ENCODE measurements at places on chromosomes 3 and 15.

DNA sequence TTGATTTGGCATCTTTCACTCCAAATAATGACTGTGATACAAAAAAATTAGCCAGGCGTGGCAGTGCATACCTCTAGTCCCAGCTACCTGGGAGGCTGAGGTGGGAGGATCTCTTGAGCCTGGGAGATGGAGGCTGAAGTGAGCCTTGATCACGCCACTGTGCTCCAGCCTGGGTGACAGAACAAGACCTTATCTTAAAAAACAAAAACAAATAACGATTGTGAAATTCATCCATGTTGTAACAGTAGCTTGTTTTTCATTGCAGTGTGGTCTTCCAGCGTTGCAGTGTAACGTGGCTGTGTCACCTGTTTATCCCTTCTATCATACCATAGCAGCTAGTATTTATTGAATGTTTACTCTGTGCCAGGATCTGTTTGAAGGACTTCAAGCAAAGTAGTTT lies 120.9 kb downstream of the ITPR1 start:
- no peaks in the 10 kb centered on the region for H3K4me1 ChIP-seq
- no peak overlapping the region for H3K27ac ChIP-seq
- no peaks in the 10 kb centered on the region for H3K27me3 ChIP-seq
- DNase-seq: no peak
- no peak overlapping the region for H3K4me3 ChIP-seq

DNA sequence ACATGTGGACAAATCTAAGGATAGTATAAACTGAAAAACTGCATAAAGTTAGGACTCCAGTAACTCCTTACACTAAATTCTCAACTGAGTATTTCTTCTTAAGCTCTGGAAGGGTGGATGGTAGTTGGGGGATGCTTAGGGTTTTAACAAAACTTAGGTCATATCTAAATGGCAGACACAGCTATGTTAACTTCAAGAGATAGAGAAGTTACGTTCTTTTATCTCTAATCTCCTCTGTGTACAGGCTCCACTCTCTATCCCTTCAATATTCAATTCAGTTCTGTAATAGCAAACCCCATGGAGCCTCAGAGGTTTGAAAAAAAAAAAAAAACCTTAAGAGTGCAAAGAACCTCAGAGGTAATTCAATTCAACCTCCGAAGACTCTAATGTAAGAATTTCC lies 3.1 kb downstream of the CMTM6 start:
- H3K36me3 ChIP-seq: no peaks in the 10 kb centered on the region
- no peak overlapping the region for H3K27ac ChIP-seq
- DNase-seq: no peak
- H3K4me1 ChIP-seq: peaks cover 10% of the 10 kb centered on the region
- no peak overlapping the region for H3K4me3 ChIP-seq

DNA sequence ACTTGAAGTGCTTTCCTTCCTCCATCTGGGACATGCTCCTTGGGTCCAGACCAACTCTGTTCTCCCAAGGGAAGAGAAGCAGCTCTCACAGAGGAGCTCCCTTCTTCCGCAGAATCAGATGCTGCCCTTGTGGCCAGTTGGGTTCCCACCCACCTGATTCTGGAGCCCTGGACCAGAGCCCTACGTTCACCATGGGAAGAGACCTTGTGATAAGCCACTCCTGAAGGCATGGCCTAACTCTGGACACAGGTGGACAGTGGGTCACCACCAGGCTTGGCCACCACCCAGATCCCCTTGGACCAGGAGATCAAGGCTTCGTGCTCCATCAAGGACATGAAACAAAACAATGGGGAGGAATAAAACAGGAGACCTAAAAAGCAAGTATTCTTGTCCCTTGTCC lies 172.2 kb downstream of the RPLP1 start:
- DNase-seq: no peak
- no peak overlapping the region for H3K4me3 ChIP-seq
- H3K4me1 ChIP-seq: no peaks in the 10 kb centered on the region
- H3K36me3 ChIP-seq: no peaks in the 10 kb centered on the region
- no peaks in the 10 kb centered on the region for H3K27me3 ChIP-seq

- H3K27ac ChIP-seq: no peak overlapping the region
- H3K4me3 ChIP-seq: no peak overlapping the region
- H3K36me3 ChIP-seq: no peaks in the 10 kb centered on the region
- no peaks in the 10 kb centered on the region for H3K4me1 ChIP-seq
These were observed 21.8 kb upstream of the ATP13A5 start for GRCh38 chr3:193400304-193400703.

DNA sequence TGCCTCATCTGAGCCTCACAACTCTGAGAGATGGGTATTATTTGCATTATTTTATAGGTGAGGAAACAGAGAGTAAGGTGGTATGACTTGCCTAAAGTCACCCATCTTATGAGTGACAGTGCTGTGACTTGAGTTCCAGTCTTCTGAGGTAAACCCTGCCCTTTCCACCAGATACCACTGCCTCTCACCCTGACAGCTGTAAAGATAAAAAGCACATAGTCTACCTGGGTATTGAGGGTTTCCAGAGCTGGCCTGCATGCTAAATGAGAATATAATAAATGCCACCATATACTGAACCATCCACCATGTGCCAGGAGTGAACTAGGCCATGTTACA lies 25.6 kb downstream of the RASGRP1 start:
- no peak overlapping the region for H3K4me3 ChIP-seq
- no peaks in the 10 kb centered on the region for H3K36me3 ChIP-seq
- DNase-seq: no peak
- no peaks in the 10 kb centered on the region for H3K27me3 ChIP-seq

GRCh38 chr3:109922856-109923255 lies 585.5 kb upstream of the DPPA4 start:
- DNase-seq: no peak
- no peak overlapping the region for H3K27ac ChIP-seq
- H3K36me3 ChIP-seq: no peaks in the 10 kb centered on the region
- H3K27me3 ChIP-seq: no peaks in the 10 kb centered on the region

DNA sequence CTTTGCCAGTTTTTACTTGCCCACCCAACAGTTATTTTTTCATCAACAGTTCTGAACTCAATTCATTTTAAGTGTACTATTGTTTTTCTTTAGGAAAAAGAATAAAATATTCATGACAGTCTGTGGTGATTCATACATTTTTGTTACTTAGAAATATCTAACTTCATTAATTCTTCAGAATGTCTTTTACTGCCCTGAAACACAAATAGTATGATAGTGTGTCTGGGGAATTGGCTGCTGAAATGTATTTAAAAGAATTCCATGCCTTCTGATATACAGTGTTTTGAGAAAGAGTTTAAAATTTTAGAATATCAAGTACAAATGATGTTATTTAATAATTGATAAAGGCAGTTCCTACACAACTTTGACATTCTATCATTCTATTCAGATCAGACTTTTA lies 854.1 kb downstream of the NAALADL2 start:
- no peak for DNase-seq
- peaks cover 5% of the 10 kb centered on the region for H3K4me1 ChIP-seq
- no peak overlapping the region for H3K4me3 ChIP-seq
- H3K27me3 ChIP-seq: no peaks in the 10 kb centered on the region
- H3K27ac ChIP-seq: no peak overlapping the region

GRCh38 chr15:64877435-64877834 lies 34.3 kb upstream of the ANKDD1A start:
- no peaks in the 10 kb centered on the region for H3K27me3 ChIP-seq
- no peak overlapping the region for H3K4me3 ChIP-seq
- H3K4me1 ChIP-seq: no peaks in the 10 kb centered on the region
- DNase-seq: peak; percentile 47
- H3K27ac ChIP-seq: peak overlapping the region; percentile 60
- H3K36me3 ChIP-seq: no peaks in the 10 kb centered on the region

Measured in ascending aorta (tissue), 2 donors.